ENCODE measurements at places on chromosomes 13 and 19.

DNA sequence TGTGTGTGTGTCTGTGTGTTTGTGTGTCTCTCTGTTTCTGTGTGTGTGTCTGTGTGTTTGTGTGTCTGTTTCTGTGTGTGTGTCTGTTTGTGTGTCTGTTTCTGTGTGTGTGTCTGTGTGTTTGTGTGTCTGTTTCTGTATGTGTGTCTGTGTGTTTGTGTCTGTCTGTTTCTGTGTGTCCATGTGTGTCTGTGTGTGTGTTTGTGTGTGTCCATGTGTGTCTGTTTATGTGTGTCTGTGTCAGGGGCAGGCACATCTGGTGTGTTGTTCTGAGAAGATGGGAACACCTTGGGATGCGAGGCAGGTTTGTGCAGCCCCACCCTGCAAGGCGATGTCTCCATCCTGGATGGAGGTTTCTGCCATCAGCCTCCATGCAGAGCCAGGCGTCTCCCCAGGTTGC is 275.8 kb upstream of the SOX1 start:
- no peaks in the 10 kb centered on the region for H3K27me3 ChIP-seq
- no peaks in the 10 kb centered on the region for H3K36me3 ChIP-seq

DNA sequence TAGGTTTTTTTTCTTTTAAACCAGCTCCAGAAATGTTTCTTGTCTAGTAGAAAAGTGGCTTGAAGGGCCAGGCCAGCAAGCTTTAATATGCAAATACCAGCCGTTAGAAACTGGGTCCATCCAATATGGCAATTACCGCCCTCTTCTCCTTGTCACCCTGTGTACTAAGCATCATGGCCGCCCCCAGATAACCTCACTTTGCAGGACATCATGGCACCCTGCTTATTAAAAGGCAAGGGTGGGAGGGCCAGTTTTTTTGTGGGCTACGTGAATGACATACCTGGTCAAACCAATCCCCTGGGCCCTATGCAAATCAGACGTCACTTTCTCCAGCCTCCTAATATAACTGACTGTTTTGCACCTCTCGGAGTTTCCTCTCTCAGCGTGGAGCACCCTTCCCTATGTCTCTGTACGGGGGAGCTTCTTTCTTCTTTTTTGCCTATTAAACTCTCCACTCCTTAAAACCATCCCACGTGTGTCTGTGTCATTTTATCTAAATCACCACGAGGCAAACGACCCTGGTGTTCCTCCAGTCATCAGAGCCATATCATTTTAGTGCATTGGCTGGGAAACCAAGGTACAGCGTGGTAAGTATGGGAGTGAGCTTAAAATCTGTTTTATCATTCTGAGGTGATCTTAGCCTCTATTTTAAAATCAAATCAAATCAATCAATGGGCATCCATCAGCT is 27.7 kb downstream of the OXGR1 start:
- H3K27ac ChIP-seq = no peak overlapping the region
- H3K36me3 ChIP-seq = no peaks in the 10 kb centered on the region
- H3K4me3 ChIP-seq = no peak overlapping the region
- no peaks in the 10 kb centered on the region for H3K27me3 ChIP-seq

GRCh38 chr19:5832527-5833216 is 6.8 kb downstream of the FUT6 start:
- H3K36me3 ChIP-seq = peaks cover 2% of the 10 kb centered on the region
- H3K27me3 ChIP-seq = peaks cover 8% of the 10 kb centered on the region
- H3K27ac ChIP-seq = no peak overlapping the region

GRCh38 chr13:60944863-60945262 is 470.8 kb downstream of the PCDH20 start:
- H3K36me3 ChIP-seq = no peaks in the 10 kb centered on the region
- no peak overlapping the region for H3K27ac ChIP-seq
- no peaks in the 10 kb centered on the region for H3K27me3 ChIP-seq
- no peaks in the 10 kb centered on the region for H3K4me1 ChIP-seq
- no peak for DNase-seq

DNA sequence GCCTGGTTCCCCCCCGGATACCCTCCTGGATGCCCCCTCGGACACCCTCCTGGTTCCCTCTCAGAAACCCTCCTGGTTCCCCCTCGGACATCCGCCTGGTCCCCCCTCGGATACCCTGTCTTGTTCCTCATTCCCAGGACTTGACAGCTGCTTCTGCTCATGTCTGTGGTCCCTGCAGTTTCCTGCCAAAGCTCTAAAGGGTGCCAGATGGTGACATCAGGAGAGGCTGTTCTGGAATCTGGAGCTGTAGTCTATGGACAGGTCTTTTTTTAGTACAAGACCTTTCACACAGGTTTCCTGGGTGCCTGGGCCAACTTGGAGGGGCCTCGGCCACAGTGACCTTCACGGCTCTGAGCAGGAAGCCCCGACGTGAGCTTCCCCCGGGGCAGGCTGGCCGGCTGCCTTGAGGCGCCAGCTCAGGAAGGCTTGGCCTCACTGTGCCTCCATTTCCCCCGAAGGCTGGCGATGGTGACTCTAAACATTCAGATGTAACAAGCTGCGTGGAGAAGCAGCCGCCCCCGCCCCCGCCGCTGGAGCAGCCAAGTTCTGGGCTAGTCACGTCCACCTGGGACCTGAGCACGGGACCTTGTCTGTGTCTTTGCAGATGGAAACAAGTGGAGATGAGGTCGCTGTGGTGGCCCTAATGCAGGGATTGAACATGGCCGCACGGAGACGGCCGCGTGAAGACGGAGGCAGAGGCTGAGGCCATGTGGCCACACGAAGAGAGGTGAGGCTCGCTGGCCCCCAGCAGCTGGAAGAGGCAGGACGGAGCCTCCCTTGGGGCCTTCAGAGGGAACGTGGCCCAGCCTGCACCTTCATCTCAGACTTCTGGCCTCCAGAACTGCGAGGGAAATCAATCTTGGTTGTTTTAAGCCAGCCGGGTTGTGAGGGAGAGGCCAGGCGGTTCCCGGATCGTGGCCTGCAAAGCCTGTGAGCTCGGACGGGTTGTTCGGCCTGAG is 12.7 kb downstream of the SGTA start:
- peaks cover 12% of the 10 kb centered on the region for H3K4me1 ChIP-seq
- DNase-seq = no peak
- H3K36me3 ChIP-seq = no peaks in the 10 kb centered on the region

Data from T-helper 17 cell (primary cell).